ENCODE measurements at places on chromosomes 7 and 10. TPM values are rescaled to one million over a fixed set of nuclear protein-coding genes. Genes with fewer than 3 reads are reported as not detected.

- DNase-seq, result no peak
These were observed 1000.7 kb upstream of the LRRN3 start for GRCh38 chr7:110090110-110090820.

GRCh38 chr7:139855498-139856270, 26.6 kb downstream of the TBXAS1 start:
- DNase-seq, result no peak

DNA sequence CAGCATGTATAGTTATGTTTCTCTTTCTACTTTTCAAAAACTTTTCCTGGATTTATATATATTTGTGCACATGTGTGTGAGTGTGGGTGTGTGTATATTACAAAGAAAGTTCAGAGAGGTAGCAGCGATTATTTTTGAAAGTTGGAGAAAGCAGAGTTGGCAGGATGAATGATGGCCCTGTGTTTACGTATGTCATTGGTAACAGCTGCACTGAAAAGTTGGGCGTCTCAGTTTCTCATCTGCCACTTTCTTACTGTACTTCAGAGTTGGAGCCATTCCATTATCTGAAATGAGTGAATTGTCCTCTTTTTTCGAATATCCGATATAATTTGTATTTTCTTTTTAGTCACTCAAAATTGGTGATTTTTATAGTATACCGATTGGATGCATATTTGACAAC, 172.2 kb downstream of the CDK14 start:
- no peak for DNase-seq

- no peak for DNase-seq
These were observed 65.3 kb downstream of the LMBR1 start for GRCh38 chr7:156827587-156828203.

GRCh38 chr7:50923476-50923875, 140.8 kb upstream of the GRB10 start:
- no peak for DNase-seq

DNA sequence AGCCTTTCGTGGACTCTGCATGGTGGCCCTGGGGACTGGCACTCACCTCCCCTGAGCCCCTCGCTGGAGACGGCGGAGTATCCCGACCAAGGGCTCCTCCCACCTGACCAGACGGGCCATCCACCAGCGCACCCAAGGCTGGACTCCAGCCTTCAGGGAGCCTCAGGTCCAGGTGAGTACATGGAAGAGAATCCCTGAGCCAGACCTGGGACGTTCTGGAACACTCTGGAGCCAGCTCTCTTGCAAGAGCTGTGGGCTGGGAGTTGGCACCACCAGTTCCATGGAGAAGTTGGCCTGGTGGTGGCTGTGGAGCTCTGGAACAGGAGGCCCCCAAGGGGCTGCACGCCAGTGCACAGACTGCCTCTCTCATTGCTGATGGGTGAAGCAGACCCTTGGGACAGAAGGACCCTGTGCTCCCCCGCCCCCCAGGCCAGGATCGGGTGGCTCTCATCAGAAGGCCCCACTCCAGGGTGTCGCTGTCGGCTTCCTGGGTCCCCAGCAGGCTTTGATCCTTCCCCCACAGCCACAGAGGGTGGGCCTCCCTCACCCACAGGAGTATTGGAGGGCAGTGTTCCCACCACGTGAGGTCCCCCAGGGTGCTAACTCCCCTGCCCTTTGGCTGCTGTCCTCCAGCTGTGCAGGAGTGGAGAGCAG, 189.9 kb downstream of the EBF3 start:
- peak; percentile 46 for DNase-seq

- no peak for DNase-seq
These were observed 144.4 kb downstream of the KCND2 start for GRCh38 chr7:120417244-120417979.

GRCh38 chr7:2140216-2141020, 92.3 kb downstream of the MAD1L1 start:
- DNase-seq, result no peak

DNA sequence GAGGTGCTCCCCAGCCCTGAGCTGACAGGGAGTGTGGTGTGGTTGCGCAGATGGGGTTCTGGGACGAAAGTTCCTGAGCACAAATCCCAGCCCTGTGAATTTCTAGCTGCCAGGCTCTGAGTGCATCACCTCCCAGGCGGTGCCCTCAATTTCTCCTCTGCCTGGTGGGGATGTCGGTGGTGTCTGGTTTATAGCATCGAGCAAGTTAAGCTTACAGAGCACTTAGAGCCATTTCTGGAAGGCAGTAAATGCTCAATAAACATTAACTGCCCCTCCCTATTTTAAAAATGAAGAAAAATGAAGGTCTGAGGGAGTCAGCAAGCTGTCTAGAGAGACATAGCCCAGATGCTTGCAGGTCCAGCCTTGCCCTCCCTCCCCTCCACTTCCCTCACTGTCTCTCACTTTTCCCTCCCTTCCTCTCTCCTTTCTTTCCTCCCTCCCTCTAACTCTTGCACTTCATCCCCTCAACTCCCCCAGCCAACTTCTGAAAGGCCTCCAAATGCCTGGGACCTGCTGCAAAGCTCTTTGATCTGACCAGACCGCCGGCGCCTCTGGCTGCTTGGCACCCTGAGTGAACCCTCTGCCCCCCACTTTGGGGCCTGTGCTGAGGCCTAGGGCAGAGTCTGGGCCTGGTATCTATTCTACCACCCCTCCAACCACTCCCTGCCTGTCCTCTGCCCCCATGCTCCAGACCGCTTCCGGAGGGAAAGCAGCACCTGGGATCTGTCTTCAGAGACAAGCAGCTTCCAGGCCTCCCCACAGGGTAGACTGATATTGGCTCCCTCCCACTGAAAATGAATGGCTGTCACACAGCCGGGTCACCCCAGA, 438.3 kb downstream of the RPS24 start:
- DNase-seq, result no peak

DNA sequence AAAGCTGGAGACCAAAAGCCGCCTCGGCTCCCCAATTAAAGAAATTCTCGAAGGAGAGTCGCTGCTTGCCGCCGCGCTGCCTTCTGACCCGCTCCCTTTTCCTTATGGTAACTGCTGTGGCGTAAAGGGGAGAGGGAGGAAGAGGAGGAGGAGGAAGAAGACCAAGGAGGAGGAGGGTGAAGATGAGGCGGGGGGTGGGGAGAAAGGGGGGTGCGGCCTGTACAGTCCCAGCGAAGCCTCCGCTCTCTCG, 388 bp downstream of the CNOT4 start:
- DNase-seq, result no peak

- DNase-seq, result no peak
These were observed 3.5 kb downstream of the MGAM start for GRCh38 chr7:141999058-141999623.

- no peak for DNase-seq
These were observed 33.9 kb upstream of the ETV1 start for GRCh38 chr7:14023342-14023741.

DNA sequence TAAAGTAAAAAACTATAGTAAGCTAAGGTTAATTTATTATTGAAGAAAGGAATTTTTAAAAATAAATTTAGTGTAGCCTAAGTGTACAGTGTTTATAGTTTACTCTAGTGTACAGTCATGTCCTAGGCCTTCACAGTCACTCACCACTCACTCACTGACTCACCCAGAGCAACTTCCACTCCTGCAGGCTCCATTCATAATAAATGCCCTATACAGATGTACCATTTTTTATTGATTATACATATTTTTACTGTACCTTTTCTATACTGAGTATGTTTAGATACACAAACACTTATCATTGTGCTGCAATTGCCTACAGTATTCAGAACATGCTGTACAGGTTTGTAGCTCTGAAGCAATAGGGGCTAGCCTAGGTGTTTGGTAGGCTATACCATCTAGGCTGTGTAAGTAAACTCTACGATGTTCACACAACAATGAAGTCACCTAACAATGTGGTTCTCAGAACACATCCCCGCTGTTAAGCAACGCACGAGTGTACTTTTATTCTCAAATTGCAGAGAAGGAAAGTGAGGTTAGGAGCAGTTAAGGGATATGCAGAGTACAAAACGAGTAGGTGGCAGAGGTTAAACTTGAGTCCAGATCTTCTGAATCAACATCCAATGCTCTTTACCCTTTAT, 38.9 kb upstream of the PLCE1 start:
- DNase-seq, result no peak

DNA sequence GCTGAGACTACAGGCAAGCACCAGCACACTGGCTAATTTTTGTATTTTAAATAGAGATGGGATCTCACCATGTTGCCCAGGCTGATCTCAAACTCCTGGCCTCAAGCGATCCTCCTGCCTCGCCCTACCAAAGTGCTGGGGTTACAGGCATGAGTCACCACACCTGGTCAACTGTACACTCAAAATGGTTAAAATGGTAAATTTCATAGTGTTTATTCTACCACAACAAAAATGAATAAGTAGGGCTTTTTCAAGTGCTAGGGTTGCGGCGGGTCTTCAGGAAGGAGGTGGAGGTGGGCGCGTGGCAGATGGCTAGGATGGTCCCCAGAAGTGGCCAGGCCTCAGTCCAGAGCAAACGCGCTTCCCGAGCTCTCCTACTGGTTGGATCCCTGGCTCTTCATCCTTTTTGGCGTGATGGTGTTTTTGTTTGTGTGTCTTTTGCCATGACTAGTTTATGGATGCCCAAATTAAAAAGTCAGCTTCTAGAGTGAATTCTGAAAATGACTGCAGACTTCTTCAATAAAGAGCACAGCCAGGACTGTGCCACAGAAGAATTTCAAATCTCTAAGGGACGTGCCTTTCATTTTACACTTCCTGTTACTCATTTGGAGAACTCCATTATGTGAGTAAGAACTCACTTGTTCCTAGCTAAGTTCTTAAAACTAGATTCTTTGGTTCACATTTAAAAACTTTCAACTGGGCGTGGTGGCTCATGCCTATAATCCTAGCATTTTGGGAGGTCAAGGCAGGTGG, 73.9 kb downstream of the TMEM130 start:
- no peak for DNase-seq

DNA sequence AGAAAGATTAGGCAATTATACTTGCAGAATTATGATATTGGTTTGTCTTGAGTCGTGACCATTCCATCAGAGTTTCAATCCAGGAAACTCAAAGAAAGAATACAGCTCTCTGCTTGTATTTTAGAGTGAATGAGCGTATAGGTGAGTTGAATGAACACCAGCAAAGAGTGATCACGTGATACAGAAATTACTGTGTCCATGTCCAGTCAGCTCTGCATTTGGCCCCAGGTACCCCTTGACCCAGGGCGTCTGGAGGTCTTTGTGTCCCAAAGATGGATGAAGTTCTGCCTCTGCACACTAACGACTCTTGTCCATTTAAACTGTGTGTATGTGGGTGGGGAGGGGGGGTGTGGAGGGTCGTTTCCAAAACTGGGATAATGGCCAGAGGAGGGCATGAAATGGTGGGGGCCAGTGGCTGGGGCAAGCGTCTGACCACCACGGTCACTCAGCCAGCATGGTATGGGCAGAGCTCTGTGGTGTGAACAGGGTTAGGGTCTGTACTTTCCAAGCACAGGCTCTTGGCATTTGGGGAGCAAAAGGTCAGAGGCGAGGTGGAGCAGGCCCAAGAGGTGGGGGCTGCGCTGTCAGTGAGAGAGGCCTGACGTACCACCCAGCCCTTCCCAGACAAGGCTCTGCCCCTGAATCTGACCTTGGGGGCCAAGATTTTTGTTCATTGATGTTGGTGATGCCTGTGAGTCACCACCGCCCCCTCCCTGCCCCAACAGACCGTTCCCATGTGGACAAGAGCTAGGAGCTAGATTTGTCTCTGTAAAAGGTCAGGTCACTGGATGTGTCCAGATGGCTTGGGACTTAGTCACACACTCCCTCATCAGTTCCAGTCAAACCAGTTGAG, 1.4 kb downstream of the PTPRE start:
- no peak for DNase-seq

- no peak for DNase-seq
These were observed 119.8 kb downstream of the TWIST1 start for GRCh38 chr7:18997477-18998150.

DNA sequence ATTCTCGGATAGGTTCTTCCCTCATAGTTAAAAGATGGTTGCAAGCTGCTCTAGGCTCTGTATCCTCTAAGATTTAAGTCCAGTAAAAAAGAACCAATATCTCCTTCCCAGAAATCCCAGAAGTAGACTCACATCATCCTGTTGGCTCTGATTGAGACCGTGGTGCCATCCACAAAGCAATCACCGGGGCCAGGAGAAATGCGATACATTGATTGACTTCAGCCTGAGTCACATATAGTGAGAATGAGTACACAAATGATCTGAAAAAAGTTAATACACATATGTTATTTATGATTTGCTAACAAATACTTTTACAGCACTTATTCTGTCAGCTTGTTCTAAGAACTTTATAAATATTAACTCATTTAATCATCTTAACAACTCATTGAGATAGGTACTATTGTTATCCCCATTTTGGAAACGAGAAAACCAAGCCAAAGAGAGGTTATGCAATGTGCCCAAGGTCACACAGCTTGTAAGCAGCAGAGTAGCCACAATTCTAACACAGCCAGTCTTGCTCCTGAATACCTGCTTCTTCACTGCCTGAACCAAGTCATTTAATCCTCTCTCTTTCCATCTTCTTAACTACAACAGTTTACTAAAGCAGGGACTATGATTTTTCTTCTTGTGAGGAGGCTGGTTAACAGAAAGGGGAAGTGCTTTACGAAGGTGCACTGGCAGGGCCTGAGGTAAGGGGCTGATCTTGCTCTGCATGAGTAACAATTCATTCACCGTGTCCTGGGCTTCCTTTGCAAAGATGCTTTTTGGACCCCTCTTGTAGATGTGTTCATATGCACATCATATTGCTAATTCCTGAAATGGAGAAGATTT, 177.0 kb downstream of the REEP3 start:
- no peak for DNase-seq

- DNase-seq, result no peak
These were observed 50.7 kb downstream of the INPP5F start for GRCh38 chr10:119776536-119776935.

DNA sequence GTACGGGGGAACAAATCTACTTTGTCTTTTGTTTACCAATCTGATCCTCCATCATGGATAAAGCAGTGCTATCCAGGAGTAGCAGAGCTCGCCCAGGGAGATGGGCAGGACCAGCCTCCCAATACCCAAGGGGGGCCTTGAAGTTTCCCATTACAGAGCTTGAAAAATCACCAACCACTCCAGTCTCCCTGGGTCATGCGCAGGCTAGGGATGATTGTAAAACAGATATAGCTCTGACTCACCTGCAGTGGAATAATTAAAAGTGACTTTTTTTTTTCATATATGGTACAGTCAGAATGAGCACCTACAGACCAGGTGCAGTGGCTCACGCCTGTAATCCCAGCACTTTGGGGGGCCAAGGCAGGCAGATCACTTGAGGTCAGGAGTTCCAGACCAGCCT, 204.6 kb upstream of the PLXNA4 start:
- no peak for DNase-seq

The PKD2L1 gene
- 1.1 TPM for total RNA-seq

The UBE3C gene
- 73.0 TPM for total RNA-seq

The ADAM22 gene
- total RNA-seq, result 8.4 TPM

The POLR2J3 gene
- 69.9 TPM for total RNA-seq

The TMEM213 gene
- total RNA-seq, result not detected

The SKIDA1 gene
- 1.2 TPM for total RNA-seq

The CYP3A5 gene
- not detected for total RNA-seq

The RET gene
- 0.29 TPM for total RNA-seq

The ZMIZ1 gene
- total RNA-seq, result 48.5 TPM

The AFAP1L2 gene
- total RNA-seq, result 16.3 TPM

The ORC5 gene
- total RNA-seq, result 21.8 TPM

The LIPF gene
- total RNA-seq, result not detected

The NUTM2B gene
- total RNA-seq, result 0.42 TPM

The CPED1 gene
- 119 TPM for total RNA-seq

The PRLHR gene
- total RNA-seq, result not detected

The EN2 gene
- not detected for total RNA-seq

The ZPBP gene
- total RNA-seq, result not detected

The MALSU1 gene
- total RNA-seq, result 43.4 TPM

The HOXA13 gene
- total RNA-seq, result not detected

The PIP gene
- not detected for total RNA-seq

The ANKRD2 gene
- total RNA-seq, result 0.78 TPM

The AASS gene
- 34.2 TPM for total RNA-seq

Data from aorta (tissue), 5 donors.